ENCODE measurements at places on chromosomes 5 and 9.

DNA sequence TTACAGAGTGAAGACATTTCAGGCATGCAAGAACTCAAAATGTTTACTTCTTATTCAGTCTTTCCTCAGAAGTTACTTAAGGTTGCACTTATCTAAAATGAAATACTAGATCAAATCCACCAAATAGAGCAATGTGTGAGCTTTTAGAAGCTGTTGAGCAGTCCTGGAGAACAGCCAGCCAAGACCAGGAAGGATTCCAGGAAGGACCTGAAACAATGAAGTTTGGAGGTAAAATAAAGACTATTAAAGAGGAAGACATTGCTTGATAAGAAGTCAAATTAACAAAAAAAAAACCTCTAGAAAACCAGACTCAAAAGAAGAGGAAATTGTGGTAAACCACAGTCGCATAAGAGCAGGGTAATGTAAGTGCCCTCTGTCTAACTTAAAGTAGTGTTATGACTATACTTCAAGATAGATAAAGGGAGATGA is 156.2 kb upstream of the S1PR3 start:
- peak; percentile 20 for DNase-seq

GRCh38 chr9:20580673-20581072 is 41.6 kb downstream of the MLLT3 start:
- no peak for DNase-seq

DNA sequence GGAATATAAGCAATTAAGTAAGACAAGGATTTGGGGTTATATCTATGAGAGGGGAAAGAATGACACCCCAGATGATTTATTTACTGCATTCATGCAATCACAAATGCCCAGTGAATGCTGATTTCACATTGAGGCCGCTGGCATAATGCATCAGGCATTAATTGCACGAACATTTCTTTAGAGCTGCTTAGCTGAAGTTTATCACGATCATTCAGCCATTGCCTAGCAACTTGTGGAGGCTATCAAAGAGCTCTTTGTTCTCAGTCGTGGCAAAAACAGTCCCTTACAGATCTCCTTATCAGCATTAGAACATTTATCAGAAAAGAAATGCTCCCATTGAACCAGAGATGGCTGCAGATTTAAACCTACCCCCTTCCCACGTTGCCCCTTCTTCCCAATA is 88.7 kb upstream of the PRRC1 start:
- no peak for DNase-seq

DNA sequence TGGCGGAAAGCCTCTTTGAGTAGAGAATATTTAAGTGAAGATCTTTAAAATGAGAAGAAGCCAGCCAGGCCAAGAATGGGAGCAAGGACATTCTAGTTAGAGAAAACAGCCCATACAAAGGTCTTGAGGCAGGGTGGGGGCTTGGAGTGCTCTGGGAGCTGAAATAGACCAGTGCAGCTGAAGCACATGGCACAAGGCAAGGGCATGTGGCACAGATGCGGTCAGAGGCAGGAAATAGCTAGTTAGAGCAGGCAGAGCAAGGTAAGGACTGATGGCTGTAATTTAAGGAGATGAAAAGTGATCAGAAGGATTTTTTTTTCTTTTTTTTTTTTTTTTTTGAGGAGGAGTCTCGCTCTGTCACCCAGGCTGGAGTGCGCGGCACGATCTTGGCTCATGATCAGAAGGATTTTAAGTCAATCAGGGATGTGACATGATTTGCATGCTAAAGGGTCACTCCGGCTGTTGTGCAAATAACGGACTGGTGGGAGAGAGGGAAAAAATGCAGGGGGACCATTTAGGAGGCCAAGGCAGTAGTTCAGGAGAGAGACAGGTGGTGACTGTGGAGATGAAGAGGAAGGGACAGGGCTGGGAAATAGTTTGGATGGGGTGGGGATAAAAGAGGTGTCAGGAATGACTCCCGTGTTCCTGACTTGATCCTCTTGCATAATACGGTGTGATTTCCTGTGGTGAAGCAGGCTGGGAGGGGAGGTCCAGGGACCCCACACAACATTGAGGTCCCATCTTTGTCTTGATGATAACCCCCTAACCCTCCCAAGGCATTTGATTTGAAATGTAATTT is 207.6 kb downstream of the HSPA4 start:
- DNase-seq = no peak

GRCh38 chr9:134612309-134612708 is 29.3 kb upstream of the COL5A1 start:
- no peak for DNase-seq

DNA sequence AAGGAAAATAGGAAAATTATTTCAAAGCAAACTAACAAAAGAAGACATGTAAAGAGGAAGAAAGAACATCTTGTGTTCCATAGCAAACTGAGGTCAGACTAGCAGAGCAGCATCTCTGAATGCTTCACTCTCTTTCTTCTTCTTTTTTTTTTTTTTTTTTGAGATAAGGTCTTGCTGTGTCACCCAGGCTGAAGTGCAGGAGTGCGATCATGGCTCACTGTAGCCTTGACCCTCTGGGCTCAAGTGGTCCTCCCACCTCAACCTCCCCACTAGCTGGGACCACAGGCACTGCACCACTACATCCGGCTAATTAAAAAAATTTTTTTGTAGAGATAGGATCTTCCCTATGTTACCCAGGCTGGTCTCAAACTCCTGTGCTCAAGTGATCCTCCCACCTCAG is 36.6 kb downstream of the MELK start:
- no peak for DNase-seq

DNA sequence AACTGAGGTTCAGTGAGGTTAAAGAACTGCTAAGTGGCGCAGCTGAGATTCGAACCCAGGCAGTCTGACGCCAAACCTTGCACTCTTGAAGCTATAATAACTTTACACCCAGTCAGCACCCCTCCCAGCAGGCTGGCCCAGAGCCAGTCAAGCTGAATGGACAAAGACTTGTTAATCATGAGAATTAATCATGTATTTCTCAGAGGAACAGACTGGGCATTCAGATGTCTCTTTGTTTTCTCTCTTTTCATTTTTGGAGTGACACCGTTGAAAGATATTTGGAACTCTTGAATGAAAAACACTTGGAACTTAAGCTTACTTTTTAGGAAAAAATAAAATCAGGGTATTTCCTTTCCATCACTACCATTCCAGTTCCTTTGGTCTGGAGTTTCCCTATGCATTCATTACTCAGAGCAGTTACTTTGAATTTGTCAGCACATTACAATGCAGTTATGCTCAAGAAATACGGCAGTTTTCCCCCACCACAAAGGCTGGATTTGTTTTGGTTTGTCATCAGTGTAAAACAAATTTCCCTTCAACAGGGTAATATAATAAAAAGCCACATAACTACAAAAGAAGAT is 22.6 kb upstream of the MAMDC2 start:
- DNase-seq = no peak

GRCh38 chr5:125396462-125396861 is 650.0 kb upstream of the ZNF608 start:
- DNase-seq = no peak

- DNase-seq = no peak
These were observed 827.6 kb upstream of the ACO1 start for GRCh38 chr9:31556667-31557463.

GRCh38 chr5:131607903-131608540 is 27.0 kb downstream of the RAPGEF6 start:
- no peak for DNase-seq

DNA sequence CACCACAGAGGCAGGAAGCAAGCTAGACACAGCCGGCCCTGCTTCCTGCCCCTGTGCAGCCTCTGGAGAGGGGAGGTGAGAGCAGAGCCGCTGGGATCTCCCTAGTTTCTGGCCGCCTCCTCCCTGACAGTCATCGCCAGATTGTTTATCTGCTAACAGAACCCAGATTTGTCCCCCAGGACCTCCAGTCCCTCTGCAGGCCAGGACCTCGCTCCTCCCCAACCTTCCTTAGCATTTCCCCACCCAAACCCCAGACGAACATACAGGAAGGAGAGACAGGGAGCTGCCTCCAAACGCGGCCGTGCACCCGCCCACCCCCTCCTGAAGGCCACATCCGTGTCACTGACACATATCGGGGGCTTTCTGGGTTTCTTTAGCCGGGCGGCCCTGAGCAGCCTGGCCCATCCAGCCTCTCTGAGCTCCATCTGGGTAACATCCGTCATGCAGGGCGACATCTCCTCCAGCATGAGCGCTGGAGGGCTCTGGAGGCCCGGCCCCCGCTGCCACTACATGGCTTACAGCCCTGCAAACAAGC is 47.5 kb downstream of the DBH start:
- DNase-seq = peak; percentile 78

DNA sequence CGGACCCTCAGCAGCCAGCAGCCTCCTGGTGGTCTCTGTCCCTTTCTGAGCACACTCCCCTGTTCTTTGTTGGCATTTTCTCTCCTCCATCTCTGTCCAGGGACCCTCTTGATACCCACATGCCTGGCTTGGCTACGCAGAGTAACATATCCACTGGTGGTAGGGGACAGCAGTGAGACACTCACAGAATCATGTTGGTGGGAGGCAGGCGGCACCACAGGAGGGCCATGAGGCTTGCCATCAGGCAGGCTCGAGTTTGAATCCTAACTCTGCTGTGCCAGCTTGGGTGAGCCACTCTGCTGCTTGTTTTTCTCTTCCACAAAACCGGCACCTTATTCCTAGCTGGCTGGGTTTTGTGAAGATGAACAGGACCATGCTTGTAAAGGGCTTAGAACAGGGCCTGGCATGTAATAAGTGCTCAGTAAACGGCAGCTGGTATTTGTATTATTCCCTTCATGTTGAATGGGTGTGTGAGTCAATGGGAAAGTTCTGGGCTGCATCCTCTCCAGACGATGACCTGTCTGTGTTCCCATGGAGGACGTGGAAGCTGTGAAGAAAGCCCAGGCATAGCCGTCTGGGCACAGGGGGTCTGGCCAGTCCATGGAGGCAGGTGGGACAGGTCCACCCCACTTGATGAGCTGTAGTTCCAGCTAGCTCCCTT is 2.3 kb downstream of the COL27A1 start:
- DNase-seq = no peak

DNA sequence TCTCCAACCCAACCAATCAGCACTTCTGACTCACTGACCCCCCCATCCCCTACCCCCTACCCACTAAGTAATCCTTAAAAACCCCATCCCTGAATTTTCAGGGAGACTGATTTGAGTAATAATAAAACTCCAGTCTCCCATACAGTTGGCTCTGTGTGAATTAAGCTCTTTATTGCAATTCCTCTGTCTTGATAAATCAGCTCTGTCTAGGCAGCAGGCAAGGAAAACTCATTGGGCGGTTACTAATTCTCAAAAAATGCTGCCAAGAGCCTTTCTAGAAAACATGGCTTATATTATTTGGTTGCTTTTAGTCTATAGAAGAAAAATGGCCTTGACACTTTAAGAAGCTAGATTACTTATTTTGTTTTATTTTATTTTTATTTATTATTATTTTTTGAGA is 131.7 kb downstream of the SUSD1 start:
- DNase-seq = no peak

DNA sequence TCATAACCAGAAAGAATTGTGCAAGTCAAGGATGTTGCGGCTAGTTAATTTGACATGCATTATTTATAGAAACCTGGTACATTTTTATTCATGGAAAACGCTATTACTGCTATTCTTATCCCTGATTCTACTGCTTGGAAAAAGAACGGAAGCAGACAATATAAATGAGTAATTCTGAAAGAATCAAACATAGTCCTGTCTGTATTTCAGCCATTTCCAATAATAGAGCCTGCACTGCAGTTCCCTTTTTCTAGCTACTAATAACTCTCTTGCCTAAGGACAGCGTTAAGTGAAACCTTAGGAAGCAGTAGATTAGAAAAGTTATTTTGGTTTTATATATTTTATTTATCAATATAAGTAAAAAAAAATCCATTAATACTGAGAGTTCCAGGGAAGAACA is 414.9 kb downstream of the CYLC2 start:
- DNase-seq = no peak

GRCh38 chr5:101687349-101687985 is 608.6 kb downstream of the SLCO4C1 start:
- no peak for DNase-seq

Measured in stimulated activated naive CD8-positive, alpha-beta T cell treated with anti-CD3 and anti-CD28 coated beads, Interleukin-15, amount 100 ng/mL, for 72 hours (primary cell).